ENCODE measurements at places on chromosomes 3 and 15. TPM values are rescaled to one million over a fixed set of nuclear protein-coding genes. Genes with fewer than 3 reads are reported as not detected.

Gene IQCF5
- total RNA-seq, result not detected

Gene AGTR1
- 0.52 TPM for total RNA-seq

Gene KNG1
- total RNA-seq, result 0.44 TPM

Gene ATOSA
- 45.3 TPM for total RNA-seq

- peak; percentile 0 for DNase-seq
Measured at GRCh38 chr3:126557415-126557745, 1.4 kb downstream of the C3orf22 start.
